ENCODE measurements at places on chromosomes 4 and X. TPM values are rescaled to one million over a fixed set of nuclear protein-coding genes. Genes with fewer than 3 reads are reported as not detected.

The DGAT2L6 gene
- not detected for total RNA-seq

The RIPPLY1 gene
- not detected for total RNA-seq

The NDP gene
- total RNA-seq: not detected

The SSX4B gene
- not detected for total RNA-seq

The HDX gene
- total RNA-seq: 4.0 TPM

The PRR32 gene
- not detected for total RNA-seq

All from hair follicular keratinocyte (primary cell).